ENCODE measurements at places on chromosomes 7 and 10.

- DNase-seq: no peak
Observed at GRCh38 chr10:7117806-7118674, 292.8 kb downstream of the SFMBT2 start.

- no peak for DNase-seq
Observed at GRCh38 chr7:1095621-1096155, 7.8 kb downstream of the GPER1 start.

DNA sequence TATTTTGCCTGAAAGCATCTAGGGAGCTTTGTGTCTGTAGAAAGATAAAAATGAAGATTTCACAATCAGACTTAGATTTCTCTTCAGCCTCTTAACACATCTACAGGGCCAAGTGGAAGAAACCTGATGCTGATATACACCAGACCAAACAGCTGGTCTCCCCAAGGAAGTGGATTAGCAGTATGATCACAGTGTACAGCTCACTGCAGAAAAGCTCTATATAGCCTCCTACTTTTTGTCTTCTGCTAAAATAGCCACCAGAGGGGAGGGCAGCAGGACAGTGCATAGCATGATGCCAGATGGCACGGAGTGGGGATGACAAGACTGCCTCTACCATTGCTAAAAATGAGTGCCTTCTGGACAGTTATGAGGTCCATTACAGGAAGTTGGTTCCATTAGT lies 16.0 kb downstream of the FAM13C start:
- no peak for DNase-seq

DNA sequence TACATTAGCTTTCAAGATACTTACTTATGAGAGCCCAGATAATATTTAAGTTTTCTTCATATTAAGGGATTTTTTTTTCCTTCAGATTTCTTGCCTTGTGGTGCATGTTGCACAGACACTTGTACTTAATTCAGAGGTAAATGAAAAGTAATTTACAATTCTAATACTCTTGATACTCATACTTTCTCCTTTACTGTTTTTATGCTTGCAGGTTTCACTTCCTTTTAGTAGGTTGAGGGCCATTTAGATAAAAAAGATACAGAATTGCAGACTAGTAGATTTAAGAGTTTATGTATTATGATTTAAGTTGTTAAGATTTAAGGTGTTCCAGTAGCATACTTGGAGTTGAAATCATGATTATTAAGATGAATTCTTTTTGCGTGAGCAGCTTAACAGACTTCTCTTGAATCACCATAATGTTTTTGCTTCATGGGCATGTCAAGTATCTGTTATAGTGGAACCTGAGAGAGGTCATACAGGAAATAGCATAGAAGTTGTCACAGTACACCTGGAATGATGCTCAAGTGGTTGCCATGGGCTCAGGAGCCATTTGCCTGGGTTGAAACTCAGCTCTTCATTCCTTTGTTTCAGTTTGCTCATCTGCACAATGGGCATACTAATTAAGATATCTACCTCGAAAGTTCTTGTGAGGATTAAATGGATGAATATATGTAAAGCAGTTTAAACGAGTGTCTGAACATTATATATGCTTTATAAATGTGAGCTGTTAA lies 174.8 kb upstream of the PRPS1L1 start:
- DNase-seq: no peak

GRCh38 chr10:94061026-94061425 lies 67.3 kb downstream of the PLCE1 start:
- no peak for DNase-seq

- DNase-seq: no peak
Observed at GRCh38 chr7:151010037-151010306, 14.3 kb downstream of the ATG9B start.

DNA sequence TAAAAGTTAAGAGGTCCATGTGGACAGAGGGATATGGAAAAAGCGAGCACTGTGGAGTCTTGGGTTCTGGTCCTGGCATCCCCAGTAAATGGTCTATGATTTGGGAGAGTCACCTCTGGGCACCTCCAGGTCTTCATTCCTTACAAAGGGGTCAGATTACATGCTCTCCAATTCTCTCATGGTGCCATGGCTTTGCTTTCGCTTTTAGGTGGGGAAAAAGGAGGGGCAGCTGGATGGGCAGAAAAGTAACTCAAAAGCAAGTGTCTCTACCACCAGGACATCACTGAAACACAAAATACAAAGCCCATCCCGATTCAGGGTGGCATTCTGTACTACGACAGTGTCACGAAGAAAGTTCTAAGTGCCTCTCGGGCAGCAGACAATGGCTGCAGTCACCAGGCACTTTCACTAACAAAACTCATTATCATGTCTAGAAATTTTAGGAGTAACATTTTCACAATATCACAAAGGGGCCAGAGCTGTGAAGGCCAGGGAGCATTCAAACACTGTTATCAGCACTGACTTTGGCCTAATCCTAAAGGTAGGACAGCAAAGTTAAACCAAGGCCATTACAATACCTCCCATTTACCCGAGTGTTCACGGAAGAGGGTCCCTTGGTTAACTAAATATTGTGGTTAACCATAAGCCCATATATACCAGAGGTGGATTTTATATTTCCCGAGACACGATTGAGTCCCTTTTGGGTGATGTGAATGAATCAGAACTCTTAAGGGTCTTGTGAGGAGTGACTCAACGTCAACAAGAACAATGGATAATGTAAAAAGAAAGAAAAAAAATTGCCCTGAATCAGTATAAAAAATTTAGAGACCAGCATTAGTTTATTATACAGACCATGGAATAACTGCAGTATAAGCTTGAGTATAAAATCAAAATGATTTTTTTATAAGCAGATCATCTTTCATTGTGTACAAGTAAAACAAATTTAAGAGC lies 2.5 kb downstream of the PSAP start:
- DNase-seq: no peak

- DNase-seq: no peak
Observed at GRCh38 chr7:40921589-40922315, 781.1 kb downstream of the INHBA start.

DNA sequence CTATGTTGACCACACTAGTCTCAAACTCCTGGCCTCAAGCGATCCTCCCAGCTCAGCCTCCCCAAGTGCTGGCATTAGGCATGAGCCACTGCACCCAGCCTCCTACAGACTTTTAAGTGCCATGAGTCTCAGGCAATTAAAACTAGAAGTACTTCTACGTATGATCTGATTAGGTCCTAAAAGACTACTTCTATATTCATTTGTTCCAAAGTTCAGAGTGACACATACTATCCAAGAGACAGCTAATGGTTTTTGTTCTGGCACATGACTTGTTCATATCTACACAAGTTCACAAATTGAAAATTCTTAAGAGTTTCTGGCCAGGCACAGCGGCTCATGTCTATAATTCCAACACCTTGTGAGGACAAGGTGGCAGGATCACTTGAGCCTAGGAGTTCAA lies 11.7 kb downstream of the ARHGAP19 start:
- DNase-seq: no peak

Data from activated CD8-positive, alpha-beta memory T cell treated with anti-CD3 and anti-CD28 coated beads for 4 hours (primary cell).